ENCODE measurements at places on chromosomes 3 and 15. TPM values are rescaled to one million over a fixed set of nuclear protein-coding genes. Genes with fewer than 3 reads are reported as not detected.

ROPN1 gene
- not detected for total RNA-seq

ST8SIA2 gene
- not detected for total RNA-seq

GRCh38 chr3:127217596-127218453, 24.9 kb downstream of the PRR23E start:
- no peak for DNase-seq

SLC22A13 gene
- not detected for total RNA-seq

STRIT1 gene
- not detected for total RNA-seq
